Chondrocyte (in vitro differentiated cells): ENCODE measurements at places on chromosomes 2 and 18.

- DNase-seq = no peak
Measured at GRCh38 chr2:212596688-212597087, 58.1 kb upstream of the ERBB4 start.

DNA sequence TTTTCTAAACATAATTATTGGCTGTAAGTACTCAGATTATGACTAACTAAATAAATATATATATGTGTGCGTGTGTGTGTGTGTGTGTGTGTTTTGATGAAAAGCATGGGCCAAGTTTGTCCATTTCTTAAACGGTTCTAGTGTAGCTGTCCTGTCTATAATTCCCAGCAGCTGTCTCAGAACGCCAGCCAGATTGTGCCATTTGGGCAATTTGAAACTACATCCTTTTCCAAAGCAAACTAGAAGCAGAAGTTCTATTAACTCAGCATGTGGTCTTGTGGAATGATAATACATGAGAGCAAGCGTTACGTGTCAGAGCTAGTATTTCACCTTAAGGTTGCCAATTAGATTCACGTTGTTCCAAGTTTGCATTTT, 1.7 kb downstream of the ARHGAP28 start:
- DNase-seq = no peak

DNA sequence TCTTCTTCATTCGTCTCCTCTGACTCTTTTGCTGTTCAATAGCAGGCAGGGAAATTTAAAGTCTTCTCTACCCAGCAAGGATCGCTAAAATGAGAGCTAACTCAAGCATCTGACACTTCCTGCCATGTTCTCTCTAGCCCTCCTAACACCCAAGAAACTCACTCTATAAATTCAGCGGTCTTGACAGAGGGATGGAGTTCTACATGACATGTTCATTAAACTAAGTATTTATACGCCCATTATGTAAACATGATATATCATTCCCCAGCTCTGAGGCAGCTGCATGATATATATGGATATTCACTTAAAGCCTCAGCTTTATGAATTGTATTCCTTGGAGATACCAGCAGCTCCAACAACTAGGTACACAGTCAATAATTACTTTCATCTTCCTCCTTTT, 231.0 kb downstream of the METTL4 start:
- DNase-seq = no peak

DNA sequence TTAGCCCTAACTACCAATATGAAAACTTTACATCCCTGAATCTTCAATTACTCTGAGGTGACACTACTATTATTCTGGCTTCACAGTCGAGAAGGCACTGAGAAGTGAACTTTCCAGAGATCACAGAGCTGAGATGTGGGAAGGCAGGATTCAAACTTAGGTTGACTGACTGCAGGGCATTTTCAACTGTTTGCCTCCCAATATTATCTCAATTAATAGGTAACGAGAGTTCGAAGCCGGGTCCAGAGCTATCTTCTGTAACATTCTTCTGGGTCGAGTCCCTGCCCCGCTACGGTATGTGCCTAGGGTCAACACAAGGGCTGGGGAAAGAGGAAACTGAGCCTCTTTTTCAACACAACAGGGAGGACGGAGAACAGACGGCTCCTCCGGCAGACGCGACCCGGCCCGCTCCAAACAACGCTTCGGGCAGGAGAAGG, 740 bp downstream of the CHMP3 start:
- DNase-seq = no peak

GRCh38 chr2:220215785-220216184, 588.4 kb downstream of the SLC4A3 start:
- DNase-seq = no peak

GRCh38 chr2:10398496-10398895, 49.6 kb downstream of the ODC1 start:
- DNase-seq = no peak

DNA sequence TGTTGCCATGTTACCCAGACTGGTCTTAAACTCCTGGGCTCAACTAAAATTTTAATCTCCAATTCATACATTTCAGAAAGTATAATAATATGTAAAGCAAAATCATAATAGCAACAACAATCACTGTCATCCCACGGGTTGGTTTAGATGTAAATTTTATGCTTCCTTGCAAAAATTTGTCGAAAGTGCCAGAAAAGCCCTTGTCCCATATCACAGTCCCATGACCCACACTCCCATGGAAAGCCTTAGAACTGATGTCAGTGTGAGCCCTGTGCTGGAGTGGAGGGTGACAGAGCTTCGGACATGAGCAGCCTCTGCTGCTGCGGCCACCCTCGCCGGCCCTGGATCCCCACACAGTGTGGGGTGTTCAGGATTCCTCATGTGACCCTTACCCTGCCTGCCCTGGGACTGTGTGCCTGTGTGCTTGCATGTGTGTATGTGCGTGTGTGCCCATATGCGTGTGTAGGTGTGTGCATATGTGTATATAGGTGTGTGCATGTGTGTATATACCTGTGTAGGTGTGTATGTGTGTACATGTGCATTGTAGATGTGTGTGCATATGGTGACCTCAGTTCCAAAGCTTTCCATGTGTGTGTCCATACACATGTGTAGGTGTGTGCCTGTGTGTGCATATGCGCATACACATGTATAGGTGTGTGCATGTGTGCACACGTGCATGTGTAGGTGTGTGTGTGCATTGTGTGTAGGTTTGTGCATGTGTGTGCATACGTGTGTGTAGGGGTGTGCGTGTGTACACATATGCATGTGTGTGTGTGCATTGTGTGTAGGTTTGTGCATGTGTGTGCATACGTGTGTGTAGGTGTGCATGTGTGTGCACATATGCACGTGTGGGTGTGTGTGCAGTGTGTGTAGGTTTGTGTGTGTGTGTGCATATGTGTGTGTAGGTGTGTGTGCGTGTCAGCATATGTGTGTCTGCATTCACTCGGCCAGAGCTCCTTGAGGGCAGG, 65.1 kb downstream of the HPCAL1 start:
- no peak for DNase-seq

GRCh38 chr2:128169497-128169896, 78.5 kb downstream of the UGGT1 start:
- no peak for DNase-seq

- DNase-seq = no peak
Measured at GRCh38 chr2:34738691-34739090, 1139.6 kb upstream of the FAM98A start.

- no peak for DNase-seq
Measured at GRCh38 chr18:12238826-12239225, 15.3 kb upstream of the CIDEA start.

DNA sequence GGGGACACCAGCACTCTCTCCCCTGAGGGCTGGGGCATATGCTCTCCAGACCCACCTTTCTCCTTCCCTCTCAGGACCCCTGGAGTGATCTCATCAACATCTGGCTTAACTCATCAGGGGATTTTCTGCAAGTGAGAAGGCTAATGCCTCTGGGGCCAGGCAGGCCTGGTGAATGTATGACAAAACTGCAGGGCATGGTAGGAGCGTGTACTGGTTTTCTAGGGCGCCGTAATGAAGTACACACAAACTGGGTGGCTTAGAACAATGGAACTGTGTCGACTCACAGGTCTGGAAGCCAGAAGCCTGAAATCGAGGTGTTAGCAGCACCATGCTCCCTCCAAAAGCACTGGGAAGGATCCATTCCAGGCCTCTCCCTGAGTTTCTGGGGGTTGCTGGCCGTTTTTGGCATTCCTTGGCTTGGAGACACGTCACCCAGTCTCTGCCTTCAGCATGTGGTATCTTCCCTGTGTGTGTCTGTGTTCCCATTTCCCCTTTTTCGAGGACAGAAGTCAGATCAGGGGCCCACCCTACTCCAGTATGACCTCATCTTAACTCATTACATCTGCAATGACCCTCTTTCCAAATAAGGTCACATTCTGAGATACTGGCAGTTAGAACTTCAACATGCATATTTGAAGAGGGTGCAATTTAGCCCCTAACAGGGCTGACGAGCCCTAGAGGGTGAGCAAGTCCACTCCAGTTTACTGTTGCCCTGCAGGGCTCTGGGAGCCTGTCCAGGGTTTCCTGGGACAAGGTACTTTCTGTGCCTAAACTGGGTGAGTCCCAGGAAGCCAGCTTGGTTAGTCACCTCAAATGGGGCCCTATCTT, 45.5 kb upstream of the CAB39 start:
- DNase-seq = no peak

GRCh38 chr2:46183426-46183825, 113.8 kb upstream of the EPAS1 start:
- DNase-seq = no peak

DNA sequence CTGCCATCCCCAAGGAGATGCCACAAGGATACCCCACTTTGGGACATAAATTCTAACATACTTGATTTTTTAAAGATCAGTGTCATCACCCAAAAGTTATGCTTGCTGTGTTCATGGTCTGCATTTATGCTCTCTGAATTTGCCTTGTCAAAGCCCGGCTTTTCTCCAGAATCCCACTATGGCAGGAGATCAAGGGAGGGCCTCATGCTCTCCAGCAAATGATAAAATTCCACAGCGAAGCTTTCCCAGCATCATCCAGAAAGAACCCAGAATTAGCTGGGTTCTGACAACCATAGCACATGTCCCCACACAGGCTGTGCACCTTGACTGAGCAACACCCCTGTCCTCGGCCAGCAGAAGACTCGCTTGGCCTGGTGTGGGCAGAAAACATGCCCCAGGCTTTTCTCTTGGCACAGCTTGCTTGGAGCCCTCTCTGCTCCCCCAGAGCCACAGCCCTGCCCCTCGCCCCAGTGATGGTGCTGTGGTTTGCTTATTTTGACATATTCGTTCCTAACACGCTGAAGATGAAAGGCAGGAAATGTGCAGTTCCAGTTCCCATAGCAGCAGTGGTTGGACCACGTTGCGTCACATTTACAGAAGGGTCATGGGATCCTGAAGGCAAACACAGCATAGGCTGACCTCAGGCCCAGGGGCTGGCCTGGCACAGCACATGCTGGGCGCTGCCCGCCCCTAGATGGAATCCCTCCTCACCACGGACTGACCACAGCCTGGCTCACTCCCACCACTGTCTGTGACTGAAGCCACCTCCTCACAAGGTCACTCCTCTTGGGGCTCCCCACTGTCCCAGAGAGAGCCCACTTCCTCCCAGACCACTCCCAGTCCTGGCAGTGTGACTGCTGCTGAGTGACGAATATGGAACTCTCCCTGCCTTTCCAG, 14.1 kb upstream of the CHRNA1 start:
- no peak for DNase-seq

DNA sequence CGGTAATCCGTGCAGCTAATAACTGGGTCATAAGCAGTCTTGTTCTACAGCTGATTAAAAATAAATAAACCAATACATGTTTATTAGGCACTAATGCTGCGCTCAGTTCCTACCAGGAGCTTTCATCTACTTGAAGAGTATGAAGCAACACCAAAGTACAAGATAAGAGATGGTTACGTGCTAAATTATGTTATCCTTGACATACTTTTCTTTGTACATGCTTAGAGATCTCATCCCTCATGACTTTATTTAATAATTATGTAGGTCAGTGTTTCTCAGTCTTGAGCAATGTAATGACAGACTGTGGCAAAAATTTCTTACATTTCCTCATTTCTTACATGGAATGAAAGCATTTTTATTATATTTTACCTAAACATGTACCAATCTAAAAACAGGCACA, 54.6 kb upstream of the COBLL1 start:
- DNase-seq = no peak

GRCh38 chr2:188865681-188866080, 108.5 kb upstream of the COL3A1 start:
- DNase-seq = no peak

DNA sequence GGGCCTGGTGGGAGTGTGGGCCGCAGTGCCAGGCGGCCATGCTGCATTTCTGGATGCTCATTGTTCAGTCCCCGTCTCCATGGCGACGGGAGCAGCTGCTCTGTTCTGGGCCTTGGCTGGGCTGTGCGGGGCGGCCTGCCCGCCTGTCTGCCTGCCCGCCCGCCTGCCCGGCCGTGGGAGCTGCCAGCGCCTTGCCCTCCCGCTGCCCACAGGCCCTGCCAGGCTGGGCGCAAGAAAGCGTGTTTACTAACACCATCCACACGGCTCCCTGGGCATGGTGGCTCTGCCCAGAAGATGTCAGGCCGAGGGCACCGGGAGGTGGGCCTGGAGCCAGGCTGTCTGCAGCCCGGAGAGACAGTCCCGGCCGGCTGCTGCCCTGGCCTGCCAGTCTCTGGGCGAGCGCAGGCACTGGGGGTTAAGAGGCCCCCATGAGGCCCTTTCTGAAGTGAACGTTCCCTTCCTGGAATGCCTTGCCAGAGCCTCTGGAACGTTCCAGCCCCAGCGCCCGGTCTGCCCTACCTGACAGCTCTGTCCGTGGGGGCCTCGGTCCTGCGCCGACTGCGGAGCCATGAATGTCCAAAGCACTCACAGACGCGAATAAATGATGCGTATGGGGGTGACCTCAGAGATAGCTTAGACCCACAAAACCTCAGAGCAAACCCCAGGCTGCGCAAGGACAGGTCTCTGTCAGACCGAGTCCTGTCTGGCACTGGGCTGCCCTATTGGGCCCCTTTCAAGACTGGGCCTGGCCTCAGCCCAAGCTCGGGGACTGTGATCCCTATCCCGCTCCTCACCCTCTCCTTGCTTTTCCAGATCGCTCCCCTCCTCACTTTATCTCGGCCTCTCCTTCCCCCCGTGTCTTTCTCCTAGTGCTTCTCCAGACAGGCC, 44.3 kb downstream of the MYCN start:
- DNase-seq = no peak

GRCh38 chr2:100260712-100261620, 61.3 kb downstream of the LONRF2 start:
- no peak for DNase-seq
